SW 1271 (cell line): ENCODE measurements at places on chromosomes 1 and 21.
A peak's percentile ranks its signal among the peaks of the same experiment; 100 is the strongest.

DNA sequence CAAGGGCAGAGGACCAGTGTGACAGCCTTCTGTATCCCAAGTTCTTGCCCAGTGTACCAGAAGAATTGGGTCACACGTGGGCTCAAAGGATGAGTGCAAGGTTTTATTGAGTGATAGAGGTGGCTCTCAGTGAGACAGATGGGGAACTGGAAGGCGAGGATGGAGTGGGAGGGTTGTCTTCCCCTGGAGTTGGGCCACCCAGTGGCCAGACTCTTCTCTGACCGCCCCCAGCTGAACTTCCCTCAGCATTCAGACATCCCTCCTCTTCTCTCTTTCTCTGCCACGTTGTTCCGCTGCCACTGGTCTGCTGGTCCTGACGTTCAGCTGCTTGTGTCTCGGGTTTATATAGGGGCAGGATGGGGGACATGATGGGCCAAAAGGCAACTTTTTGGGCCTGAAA is 150.1 kb upstream of the IVNS1ABP start:
- no peak for DNase-seq

DNA sequence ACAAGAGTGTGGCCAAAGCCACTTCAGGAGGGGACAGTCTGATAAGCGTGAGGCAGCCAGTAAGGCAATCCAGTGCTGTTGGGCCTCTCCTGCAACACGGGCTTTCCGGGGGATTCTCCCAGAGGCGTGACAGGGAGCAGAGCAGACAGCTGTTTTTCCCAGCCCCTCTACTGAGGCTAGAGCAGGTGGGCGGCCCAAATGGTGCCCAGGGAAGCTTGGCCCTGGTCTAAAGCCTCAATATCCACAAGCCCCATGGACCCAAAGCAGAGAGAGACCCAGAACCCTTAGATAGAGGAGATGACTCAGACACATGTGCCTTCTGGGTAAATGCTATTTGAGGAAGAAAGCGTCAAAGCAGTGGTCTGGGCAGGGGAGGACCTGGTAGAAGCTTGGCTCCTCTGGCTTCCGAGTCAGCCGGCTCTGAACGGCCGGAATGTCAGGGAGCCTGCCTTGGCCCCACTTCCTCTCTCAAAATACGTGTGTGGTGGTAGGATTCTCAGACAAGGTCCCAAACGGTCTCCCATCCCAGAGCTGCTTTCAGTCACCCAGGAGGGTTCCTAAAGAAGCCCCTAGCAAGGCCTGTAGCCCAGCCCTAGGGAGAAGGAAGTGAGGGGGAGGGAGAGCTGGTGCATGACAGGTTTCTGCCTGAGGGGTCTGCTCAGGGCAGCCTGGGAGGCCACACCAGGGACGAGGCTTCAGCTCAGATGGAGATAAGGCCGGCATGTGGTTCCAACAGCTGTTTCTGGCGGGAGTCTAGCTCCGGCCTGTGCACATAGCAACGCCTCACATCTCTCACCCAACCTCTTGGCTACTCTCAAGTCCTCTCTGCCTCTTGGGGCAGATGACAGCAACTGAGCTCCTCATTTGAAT is 28.8 kb downstream of the PIK3C2B start:
- no peak for DNase-seq

DNA sequence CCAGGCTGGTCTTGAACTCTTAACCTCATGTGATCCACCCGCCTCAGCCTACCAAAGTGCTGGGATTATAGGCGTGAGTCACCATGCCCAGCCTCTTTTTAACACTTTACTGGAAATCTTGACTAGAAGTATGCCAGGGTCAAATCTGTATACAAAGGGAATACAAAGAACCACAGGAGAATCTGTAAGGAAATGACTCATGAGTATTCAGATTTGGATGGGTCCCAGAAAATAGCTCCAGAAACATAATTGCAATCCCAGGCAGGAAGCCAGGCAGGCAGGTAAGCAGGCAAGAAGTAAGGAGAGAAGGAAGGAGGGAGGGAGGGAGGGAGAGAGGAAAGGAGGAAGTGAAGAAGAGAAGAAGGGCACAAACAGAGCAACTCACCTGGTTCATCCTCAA is 22.8 kb upstream of the TIAM1 start:
- DNase-seq: peak; percentile 73

DNA sequence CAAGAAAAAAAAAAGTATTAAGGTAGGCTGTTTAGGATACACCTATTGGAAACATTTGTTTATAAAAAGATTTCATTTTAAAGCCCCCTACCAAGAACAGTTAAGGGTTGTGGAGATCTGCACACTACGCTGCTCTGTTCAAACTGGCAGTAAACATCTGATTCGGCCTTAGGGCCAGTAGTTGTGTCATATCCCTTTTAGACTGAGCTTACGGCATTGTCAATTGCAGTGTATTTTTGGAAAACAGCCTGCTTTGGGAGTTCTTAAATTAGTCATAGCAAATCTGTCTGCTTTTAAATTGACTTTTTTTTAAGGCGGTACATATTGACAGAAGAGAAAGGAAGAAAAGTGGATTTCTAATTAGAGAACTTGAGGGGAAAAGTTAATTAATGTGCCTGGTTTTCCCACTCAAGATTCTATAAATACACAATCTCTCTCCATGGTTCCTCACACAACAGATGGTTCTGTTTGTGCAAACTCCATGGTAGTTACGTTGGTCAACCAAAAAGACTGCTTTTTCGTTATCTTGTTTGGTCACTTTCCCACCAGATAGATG is 1.7 kb upstream of the ELK4 start:
- DNase-seq: no peak

DNA sequence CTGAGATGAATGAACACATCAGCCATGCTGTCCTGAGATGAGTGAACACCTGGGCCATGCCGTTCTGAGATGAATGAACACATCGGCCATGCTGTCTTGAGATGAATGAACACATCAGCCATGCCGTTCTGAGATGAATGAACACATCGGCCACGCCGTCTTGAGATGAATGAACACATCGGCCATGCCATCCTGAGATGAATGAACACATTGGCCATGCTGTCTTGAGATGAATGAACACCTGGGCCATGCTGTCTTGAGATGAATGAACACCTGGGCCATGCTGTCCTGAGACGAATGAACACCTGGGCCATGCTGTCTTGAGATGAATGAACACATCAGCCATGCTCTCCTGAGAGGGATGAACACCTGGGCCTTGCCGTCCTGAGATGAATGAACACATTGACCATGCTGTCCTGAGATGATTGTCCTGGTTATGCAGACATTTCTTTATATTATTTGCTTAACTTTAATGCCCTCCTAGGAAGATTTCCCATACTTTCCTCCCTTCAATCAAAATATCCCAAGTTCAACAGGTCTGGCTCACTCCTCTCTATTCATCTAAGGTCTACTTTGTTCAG is 48.6 kb upstream of the COL6A1 start:
- no peak for DNase-seq
